ENCODE measurements at places on chromosomes 13 and 19. TPM values are rescaled to one million over a fixed set of nuclear protein-coding genes. Genes with fewer than 3 reads are reported as not detected.

Gene PPM1N
- 2.6 TPM for total RNA-seq

Gene SRRM5
- total RNA-seq = not detected

Gene KLK8
- total RNA-seq = not detected

Gene VSTM2B
- not detected for total RNA-seq

Gene PSG3
- not detected for total RNA-seq

Gene CYSLTR2
- total RNA-seq = 1.3 TPM

Gene ZNF723
- not detected for total RNA-seq

Gene FBL
- total RNA-seq = 157 TPM

Gene FOXO1
- 0.85 TPM for total RNA-seq
